ENCODE measurements at places on chromosomes 5 and 9.

- DNase-seq: no peak
Observed at GRCh38 chr5:155250596-155250995, 237.0 kb downstream of the KIF4B start.

DNA sequence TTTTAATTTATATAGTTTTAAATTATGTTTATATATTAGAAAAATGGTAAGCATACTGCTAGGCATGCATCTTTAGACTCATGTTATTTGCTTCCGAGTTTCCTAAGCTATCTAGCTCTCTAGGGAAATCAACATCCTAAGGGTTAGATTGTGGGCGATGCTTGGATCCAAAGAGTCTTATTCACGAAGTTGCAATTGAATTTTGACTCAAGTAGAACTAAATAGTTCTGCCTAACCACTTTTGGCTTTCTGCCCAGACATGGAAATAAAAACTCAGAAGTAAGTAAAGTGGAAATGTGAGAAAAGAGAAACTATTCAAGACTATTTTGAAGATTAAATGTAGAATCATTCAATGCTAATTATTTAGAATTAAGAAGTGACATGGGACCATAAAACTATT, 440.4 kb downstream of the CDH18 start:
- peak; percentile 46 for DNase-seq

DNA sequence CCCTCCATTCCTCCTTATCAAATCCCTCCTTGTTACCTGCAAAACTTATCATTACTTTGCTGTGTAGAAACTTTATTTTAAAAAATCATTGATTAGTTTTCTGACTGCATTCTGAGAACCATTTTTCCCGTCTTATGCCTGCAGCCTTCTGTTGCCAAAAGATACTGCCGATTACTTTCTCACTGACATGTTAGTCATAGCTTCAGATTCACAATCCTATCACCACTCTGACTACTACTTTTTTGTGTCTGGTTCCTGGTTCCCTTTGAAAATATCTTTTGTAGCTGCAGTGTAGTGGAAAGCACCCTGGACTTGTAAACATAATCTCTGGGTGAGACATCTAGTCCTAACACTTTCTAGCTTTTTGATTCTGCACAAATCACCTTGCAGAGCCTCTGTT, 71.7 kb downstream of the NR2F1 start:
- DNase-seq: no peak

DNA sequence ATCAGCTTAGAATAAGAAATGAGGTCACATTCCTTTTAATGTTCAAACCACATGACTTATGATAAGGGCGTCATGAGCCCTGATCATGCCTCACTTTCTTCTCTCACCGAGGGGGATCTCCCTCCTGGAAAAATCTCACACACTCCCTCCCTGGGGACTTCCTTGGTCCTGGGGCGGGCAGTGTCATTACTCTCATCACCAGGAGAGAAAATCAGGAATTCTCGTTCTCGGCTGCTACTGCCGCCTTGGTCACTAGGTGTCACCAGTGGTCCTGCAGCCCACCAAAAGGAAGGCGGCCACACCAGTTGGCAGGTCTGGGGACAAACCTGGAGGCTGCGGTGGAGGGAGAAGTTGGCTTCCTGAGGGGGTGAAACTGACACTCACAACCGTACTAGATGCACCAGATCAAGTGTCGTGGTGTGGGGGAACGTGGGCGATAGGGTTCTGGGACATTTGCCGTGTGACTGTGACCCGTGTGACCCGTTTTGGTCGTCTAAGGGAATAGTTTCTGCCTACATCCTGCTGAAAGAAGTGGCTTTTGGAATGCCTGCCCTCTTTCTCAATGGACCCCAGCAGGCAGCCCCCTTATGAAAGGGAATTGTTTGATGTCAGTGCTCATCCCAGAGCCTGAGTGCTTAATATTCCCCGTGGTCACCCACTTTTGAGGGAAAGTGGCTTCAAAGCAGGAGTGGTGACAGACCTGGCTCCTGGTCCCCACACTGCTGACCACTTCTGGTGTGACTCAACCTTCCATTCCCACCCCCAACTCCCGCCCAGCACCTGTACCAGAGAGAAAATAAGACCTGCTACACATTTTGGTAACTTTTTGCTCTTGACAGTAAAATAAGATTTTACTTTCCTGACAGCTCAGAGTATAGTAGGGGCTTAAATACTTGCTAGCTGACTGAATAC, 63.2 kb downstream of the ACER2 start:
- no peak for DNase-seq

DNA sequence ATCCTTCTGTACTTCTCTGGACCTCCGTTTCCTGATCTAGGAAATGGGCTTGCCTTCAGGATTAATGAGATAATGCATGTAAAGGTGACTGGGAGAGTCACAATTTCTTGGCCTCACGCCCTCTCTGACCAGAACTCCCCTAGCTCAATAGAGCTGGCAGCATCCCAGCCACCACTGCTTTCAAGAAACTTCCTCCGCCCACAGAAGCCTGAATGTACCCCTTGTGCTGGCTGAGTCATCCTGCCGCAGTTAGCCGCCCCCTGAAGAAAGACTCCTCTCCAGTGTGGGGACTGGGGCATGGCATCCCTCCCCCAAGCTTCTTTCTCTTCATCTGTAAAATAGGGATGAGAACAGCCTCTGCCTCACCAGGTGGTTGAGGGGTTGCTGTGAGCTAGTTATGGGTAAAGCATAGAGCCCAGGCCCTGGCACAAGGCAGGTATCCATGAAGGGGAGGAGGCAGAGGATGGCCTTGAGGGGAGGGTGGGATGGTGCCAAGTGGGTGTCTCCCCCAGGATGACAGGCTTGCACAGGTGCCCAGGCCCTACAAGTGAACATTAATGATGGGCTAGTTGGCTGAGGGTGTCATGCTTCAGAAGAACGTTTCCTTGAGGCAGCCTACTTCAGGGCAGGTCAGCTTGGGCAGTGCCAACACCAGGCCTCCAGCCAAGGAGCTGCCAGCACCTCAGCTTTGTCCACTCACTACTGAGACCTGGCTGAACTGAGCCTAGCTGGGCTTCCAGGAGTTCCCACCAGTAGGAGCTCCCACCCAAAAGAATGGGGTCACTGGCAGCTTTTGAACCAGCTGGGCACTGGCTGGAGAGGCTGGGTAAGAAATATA, 3.4 kb downstream of the PDLIM4 start:
- peak; percentile 87 for DNase-seq

DNA sequence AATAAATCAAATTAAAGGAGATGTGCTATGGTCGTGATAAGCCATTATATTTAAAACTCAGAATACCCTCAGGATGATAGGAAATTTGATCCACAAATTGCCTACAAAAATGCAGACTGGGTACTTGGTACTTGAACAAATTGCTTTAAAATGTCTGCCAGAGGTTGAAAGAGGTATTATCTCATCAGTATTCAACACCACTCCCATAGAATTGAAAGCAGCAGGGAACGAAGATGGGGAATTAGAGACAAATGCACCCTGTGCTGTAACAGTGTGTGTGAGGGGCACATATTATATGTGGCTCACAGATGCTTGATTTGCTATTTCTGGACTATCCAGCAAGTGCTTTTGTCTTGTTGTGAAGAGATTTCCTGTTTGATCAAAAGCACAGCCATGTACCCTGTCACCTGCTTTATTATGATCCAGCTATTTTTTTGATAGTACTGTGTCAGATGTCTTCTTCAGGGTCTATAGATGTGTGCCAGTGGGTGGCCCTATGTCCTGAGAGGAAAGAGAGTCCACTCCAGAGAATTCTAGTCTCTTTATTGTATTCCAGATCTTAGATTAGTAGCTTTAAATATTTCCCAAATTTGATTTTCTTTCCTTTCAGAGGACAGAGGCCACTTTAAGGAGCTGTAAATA, 120.1 kb downstream of the XRCC4 start:
- no peak for DNase-seq

DNA sequence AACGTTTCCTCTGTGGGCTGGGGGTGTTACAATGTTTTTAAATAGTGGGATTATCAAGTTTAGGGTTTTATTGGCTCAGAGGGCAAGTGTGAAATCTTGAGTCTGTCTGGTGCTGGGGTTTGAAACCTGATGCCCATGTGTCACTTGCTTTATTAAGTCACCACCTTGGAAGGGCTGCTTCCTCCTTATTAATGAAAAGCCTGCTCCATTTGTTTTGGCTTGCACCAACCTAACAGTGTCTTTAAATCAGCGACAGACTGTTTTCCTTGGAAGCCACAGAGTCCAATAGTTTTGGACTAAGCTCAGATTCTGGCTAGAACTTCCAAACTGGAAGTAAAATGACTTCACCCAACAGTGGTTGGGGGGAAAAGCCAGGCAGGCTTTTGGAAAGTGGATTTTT, 10.7 kb upstream of the PALM2AKAP2 start:
- DNase-seq: no peak

DNA sequence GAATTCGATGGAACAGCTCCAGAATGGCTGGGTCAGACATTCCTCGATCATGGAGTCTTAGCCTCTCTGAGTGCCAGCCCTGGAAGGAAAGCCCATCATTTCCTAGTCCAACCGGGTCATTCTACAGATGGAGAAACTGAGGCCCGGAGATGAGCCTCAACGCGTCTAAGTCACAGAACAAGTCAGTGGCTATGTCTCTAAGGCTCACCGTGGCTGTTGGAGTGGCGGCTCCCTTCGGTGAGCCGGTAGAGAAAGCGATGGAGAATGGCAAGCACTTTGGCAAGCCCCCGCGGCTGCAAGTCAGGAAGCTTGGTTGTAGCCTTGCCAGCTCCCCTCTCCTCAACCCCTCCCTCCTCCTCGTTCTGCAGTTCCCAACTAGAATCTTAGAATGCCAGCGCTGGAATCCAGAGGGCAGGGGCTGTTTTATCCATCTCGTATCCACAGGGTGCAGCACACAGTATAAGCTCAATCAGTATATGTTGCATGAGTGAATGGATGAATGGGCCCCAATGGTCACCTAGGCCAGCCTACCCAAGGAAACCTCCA, 438 bp upstream of the ARSI start:
- DNase-seq: no peak

GRCh38 chr9:90441814-90442213, 200.8 kb downstream of the DIRAS2 start:
- DNase-seq: no peak

- DNase-seq: no peak
Observed at GRCh38 chr5:173928871-173929574, 40.9 kb downstream of the CPEB4 start.

DNA sequence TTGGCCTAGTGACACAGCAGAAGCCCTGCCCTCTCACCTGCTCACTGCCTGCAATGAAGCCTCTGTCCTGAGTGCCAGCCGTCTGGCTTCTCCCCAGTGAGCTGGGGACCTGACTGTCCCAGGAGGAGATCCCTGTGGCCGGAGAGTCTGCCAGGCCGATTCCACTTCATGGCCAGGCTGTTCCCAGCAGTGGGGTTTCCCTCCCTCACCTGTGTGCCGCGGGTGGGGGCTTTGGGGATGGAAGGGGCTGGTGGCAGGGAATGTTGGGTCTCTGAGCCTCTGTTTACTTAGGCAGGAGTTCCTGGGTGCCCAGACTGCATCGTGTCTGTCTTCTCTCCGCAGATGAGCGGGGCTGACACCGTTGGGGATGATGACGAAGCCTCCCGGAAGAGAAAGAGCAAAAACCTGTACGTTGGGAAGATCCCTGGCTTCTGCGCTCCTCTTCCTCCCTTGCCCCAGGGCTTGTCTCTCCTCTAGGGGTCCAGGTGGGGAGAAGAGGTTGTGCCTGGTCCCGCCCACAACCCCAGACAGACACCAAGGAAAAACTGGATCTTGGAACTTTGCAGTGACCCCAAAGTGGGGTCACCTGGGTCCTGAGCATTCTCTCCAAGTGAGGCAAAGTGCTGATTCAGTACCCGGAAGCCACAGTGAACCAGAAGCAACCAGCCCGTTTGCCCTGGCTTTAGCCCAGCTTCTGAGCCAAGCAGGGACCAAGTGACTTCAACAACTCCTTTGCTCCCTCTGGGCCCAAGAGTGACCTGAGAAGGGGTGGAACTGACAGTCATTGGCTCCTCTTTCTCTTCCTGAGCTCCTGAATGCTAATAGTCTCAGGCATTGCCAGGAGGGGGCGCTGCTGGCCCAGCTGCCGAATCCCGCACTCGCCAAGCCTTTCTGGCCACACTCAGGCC, 127.7 kb downstream of the RGS3 start:
- DNase-seq: no peak

DNA sequence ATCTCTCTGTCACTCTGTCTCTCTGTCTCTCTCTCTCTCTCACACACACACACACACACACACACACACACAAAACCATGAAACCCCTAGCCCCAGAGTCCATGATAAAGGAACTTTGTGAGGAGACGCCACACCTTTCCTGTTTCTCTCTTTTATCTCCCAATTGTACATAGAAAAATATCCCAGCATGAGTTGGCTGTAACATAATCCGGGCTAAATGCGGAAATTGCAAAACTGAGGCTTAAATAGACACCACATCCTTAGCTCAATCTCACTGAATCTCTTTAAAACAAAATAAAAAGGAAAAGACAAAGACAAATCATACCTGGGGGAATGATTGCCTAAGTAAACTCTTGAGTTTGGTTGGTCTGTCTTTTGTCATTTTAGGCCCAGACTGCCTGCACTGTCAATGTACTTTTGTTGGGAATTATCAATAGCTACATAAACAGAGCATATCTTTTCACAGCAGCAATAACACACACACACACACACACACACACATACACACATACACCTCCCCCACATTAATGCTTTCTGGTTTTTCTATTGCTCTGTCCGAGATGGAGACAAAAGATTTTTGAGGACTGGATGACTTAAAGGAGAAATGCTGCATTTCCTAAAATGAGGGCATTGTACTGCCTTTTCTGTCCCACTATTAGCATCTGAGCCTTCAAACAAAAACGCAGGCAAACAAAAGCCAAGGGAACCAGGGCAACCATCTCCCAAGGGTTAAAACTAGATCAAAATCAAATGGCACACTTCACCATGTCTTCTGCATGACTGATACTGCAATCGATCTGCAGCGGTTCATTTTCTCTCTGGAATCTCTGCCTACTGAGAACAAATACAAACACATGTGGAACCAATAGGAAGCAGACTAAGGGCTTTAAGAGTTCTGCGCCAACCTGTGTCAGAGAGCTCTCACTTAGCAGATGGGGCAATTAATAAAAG, 321.5 kb downstream of the NFIB start:
- DNase-seq: no peak

GRCh38 chr9:21160178-21160577, 6.3 kb downstream of the IFNA21 start:
- DNase-seq: no peak

DNA sequence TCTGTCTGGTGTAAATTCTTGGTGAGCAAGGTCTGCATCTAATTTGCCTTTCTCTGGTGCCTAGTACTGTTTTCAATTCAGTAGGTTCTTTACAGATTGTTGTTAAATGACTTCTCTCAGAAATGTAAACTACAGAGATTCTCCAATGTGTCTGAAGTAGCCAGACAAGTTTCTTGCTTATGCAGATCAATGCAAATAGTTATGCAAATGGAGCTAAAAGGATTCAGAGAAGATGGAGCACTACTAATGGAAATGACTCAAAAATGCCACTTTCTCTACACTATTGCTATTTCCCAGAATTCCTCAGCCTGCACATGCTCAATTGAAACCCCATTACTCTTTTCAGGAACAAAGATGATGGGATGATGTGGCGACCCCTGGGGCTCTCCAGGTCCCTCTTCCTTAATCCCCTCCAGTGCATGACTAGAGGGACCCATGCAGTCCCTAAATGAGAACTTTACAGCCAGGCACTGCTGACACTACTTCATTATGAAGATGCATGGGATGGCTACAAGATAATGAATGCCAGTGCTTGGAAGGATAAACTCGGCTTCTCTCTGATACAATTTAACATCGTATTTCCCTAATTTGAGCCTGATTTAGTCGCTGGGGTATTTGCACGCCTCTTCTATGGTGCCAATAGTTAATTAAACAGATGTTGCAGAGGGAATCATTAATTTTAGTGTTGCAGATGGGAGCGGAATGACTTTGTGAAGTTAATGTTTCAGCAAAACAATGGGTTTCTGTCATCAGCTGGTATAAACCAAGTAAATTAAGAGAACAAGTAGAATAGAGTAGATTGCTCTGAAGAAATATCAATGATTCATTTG, 753.2 kb downstream of the TLR4 start:
- no peak for DNase-seq

Measured in non-pigmented ciliary epithelial cell (primary cell).